ENCODE measurements at places on chromosomes 7 and 10.

DNA sequence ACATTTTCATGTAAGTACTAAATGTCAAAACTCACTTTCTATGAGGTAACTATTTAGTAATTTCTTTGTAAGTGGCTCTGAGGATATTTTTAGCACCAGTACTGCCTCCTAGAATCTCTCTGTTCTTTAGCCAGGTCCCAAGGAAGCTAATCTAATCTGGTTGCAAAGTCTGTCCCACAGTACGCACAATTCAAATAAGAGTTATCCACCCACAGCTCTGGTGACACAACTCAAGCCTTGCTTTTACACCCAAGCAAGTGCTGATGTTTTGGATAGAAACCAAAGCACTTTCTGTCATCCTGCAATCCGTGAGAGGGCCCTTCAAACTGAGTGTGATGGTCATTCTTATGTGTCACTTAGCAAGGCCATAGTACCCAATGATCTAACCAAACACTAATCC is 14.5 kb downstream of the GIMAP5 start:
- DNase-seq: no peak

- no peak for DNase-seq
Measured at GRCh38 chr10:12420530-12421120, 71.3 kb downstream of the CAMK1D start.

GRCh38 chr7:51144178-51144577 is 172.4 kb downstream of the COBL start:
- no peak for DNase-seq

- no peak for DNase-seq
Measured at GRCh38 chr10:53209944-53210611, 437.5 kb upstream of the MBL2 start.

- DNase-seq: no peak
Measured at GRCh38 chr10:17153321-17153720, 23.7 kb upstream of the CUBN start.

DNA sequence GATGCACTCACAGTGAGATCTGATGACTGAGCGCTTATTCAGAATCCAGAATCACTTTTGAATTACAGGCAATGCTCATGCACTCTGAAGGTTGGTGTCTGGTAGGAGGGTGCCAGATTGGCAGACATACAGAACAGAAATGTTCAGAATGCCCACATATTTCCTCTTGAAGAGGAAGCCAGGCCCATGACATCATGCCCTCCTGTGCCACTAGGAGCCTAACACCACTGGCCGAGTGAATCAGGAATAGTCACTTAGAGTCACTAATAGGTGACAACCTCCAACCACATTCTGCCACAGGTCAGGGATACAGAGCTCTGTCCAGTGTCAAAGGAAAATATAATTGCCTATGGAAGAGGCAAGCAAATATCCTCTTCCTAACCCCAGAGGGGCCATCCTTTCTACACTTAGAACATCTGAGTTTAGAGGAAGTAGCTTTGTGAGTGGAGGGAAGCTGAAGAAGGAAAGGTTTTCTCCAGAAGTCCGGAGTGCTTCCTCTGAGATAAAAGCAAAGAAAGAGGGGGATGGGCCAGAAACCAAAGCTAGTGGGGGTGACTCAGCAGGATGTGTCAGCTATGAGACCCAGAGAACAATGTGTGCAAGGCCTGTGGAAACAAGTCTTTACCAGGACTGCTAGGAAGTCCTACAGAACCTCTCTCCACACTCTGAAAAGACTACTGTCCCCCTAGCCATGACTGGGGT is 838.8 kb downstream of the GRID1 start:
- DNase-seq: no peak

GRCh38 chr10:132972986-132973902 is 30.9 kb upstream of the CFAP46 start:
- no peak for DNase-seq

DNA sequence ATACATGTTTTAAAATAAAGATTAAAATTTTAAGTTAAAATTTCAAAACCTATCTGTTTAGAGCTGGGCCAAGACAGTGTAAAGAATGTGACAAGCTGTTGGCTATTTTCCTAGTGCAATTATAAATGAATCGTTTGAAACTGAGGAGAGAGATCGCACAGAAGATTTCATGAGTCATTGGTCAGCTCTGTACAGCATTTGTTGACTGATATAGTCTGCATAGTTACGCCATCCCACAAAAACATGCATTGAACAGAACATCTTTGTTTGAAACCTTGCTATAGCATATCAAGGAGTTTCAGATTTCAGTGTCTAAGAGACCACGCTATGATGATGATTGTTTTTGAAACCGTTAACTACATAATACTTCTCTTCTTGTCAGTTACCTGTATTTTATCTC is 1.3 kb upstream of the C10orf67 start:
- DNase-seq: no peak

DNA sequence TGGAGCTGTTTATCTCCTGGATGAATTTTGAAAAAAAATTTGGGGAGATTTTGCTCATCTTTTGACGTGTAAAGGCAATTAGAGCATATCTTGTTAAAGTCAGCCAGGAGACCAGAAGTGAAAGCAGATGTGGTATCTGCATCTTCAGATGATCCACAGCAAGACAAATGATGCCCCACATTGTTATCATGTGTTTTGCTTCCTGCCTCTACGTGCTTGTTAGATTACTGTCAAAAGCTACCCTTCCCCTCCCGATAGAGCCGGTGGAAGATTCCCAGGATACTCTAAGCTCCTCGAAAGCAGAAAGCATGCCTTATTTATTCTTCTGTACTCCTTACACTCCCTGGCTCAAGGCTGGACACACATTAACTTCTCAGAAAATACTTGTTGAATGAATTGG is 12.9 kb downstream of the COL17A1 start:
- DNase-seq: no peak

- DNase-seq: no peak
Measured at GRCh38 chr7:98288064-98288823, 6.8 kb downstream of the BRI3 start.

GRCh38 chr10:26824015-26824690 is 36.6 kb downstream of the ABI1 start:
- no peak for DNase-seq

GRCh38 chr10:61120805-61121204 is 176.8 kb upstream of the RHOBTB1 start:
- no peak for DNase-seq

DNA sequence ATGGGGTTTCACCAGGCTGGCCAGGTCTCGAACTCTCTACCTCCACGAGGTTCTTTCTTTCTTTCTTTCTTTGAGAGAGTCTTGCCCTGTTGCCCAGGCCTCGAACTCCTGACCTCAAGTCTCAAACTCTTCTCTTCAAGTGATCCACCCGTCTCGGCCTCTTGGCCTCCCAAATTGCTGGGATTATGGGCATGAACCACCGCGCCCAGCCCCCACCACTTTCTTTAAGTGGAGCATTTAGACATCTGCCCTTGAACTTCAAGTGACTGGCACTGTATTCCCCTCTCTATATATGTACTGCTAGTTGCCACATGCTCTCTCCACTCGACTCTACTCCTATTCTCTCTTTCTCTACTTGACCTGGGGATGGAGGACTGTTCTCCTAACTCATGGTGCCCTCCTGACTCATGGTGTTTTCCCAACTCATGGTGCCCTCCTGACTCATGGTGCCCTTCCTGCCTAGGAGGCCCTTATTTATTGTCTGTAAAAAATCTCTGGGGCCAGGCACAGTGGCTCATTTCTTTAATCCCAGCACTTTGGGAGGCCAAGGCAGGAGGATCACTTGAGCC is 19.3 kb upstream of the ACHE start:
- DNase-seq: no peak

- peak; percentile 65 for DNase-seq
Measured at GRCh38 chr10:86400705-86401587, 34.4 kb upstream of the GRID1 start.

- DNase-seq: no peak
Measured at GRCh38 chr7:102284891-102285539, 1.7 kb upstream of the SH2B2 start.

GRCh38 chr7:121741896-121742295 is 131.1 kb upstream of the PTPRZ1 start:
- DNase-seq: no peak

GRCh38 chr7:33968591-33968990 is 63.3 kb downstream of the BMPER start:
- DNase-seq: no peak

- no peak for DNase-seq
Measured at GRCh38 chr10:125742465-125742864, 23.0 kb downstream of the EDRF1 start.
